ENCODE measurements at places on chromosomes 1 and 21.

DNA sequence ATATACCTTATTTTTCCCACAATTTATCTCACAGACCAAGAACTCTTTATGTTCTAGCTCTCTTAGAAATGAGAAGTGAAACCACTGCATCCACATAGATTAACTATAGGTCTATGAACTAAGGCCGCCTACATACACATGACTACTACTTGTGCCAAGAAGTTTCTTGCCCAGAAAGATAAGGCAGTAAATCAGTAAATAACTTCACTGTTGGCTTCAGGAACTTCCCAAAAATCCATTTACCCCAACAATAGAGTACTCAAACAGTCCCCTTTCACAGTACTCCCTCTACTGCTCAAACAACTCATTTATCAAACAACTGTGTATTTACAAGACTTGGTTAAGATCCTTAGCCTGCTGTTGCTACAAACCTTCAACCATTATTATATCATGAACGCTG is 96.5 kb downstream of the NME7 start:
- DNase-seq = no peak

GRCh38 chr1:61270761-61271411 is 188.5 kb downstream of the NFIA start:
- no peak for DNase-seq

GRCh38 chr1:78055565-78056132 is 9.9 kb downstream of the GIPC2 start:
- no peak for DNase-seq

DNA sequence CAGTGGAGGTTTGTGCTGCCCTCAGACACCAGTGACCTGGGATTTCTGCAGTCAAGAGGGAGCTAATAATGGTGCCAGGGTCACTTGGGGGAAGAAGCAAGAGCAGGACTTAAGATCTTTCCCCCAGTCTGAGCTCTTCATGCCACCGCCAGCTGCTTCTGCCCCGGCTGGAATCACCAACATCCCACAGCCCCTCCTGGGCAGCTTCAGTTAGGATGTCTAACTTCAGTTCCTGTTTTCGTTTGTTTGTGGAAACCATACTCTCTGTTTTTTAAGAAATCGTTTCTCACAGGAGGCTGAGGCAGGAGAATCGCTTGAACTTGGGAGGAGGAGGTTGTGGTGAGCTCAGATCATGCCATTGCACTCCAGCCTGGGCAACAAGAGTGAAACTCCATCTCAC is 25.6 kb upstream of the PRDM2 start:
- DNase-seq = no peak
